ENCODE measurements at places on chromosomes 2 and 18.
A peak's percentile ranks its signal among the peaks of the same experiment; 100 is the strongest.

GRCh38 chr2:228180181-228181097, 1.0 kb downstream of the SPHKAP start:
- DNase-seq: peak; percentile 71
- peaks cover 5% of the 10 kb centered on the region for H3K36me3 ChIP-seq
- H3K4me3 ChIP-seq: peak overlapping the region; percentile 88
- no peaks in the 10 kb centered on the region for H3K4me1 ChIP-seq
- H3K27ac ChIP-seq: no peak overlapping the region

- no peak for DNase-seq
- no peaks in the 10 kb centered on the region for H3K36me3 ChIP-seq
- H3K27ac ChIP-seq: no peak overlapping the region
- H3K4me1 ChIP-seq: no peaks in the 10 kb centered on the region
- no peak overlapping the region for H3K4me3 ChIP-seq
Observed at GRCh38 chr2:215275824-215276223, 36.0 kb upstream of the ATIC start.

- H3K4me3 ChIP-seq: peak overlapping the region; percentile 98
- H3K27ac ChIP-seq: no peak overlapping the region
- no peak for DNase-seq
- no peaks in the 10 kb centered on the region for H3K4me1 ChIP-seq
Observed at GRCh38 chr2:61535449-61535848, 2.7 kb downstream of the XPO1 start.

DNA sequence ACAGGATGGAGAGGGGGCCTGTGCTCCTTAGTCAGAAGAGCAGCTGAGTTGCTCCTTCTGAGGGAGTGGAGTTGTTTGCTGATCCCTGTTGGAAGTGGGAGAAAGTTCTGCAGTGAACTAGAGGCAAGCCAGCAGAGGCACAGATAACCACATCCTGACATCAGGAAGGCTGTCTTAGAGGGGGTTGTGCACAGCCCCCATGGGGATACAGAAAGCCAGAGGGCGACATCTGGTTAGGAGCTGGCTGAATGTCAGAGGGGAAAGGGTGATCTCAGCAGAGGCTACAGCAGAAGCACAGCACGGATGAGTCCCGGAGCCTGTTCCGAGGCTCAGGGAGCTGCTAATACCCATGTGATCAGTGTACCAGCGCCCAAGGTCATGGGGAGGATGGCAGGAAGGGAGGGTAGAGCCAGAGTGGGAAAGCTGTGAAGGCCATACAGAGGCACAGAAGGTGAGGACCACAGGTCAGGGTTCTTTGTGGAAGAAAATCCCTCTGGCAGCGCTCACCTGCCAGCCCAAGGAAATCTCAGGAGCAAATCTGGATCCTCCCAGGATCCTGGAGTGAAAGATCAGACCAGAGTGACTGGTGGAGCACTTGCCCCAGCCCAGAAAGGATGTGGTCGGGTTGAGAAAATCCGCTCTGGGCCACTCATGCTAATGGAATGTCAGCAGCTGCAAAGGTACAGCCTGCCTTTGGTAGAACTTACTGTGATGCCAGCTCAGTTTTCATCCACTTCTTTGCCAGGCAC, 111.8 kb downstream of the STPG4 start:
- H3K36me3 ChIP-seq: peaks cover 9% of the 10 kb centered on the region
- no peak overlapping the region for H3K4me3 ChIP-seq
- H3K27me3 ChIP-seq: no peaks in the 10 kb centered on the region
- peak; percentile 70 for DNase-seq
- H3K27ac ChIP-seq: no peak overlapping the region

- H3K27me3 ChIP-seq: no peaks in the 10 kb centered on the region
- peaks cover 8% of the 10 kb centered on the region for H3K36me3 ChIP-seq
- no peak overlapping the region for H3K4me3 ChIP-seq
- H3K27ac ChIP-seq: no peak overlapping the region
- DNase-seq: no peak
Observed at GRCh38 chr18:11260961-11261461, 111.6 kb upstream of the PIEZO2 start.

GRCh38 chr2:151098841-151099240, 162.8 kb downstream of the RBM43 start:
- no peaks in the 10 kb centered on the region for H3K4me1 ChIP-seq
- H3K27me3 ChIP-seq: no peaks in the 10 kb centered on the region
- no peak overlapping the region for H3K27ac ChIP-seq
- H3K4me3 ChIP-seq: no peak overlapping the region

DNA sequence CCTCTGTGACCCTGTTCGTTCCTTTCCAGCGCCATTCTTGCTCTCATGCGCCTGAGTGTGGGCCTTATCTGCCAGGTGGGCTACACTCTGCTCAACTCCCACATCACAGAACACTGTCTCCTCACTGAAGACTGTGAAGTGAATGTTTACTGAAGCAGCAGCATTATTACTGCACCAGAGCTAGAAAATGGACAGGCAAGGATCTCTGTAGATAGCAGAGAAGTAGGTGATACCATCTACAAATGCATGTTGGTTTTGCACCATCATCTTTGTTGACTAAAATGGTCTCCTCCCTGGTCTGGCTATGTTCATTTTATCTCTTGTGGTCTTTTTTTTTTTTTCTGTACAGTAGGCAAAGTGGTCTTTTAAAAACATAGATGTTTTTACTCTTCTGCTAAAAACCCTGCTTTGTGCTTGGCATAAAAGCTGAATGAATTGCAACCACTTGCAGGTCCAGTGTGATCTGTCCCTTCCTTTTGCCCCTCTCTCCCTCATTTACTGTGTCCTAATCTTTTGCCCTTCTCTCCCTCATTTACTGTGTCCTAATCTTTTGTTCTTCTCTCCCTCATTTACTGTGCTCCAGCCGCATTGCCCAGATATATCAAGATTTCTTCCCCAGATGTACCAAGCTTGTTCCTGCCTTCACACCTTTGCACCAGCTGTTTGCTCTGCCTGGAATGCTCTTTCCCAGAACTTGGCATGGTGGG, 35.4 kb downstream of the BABAM2 start:
- H3K4me1 ChIP-seq: peaks cover 2% of the 10 kb centered on the region
- H3K36me3 ChIP-seq: no peaks in the 10 kb centered on the region
- no peaks in the 10 kb centered on the region for H3K27me3 ChIP-seq
- H3K27ac ChIP-seq: no peak overlapping the region
- H3K4me3 ChIP-seq: no peak overlapping the region

DNA sequence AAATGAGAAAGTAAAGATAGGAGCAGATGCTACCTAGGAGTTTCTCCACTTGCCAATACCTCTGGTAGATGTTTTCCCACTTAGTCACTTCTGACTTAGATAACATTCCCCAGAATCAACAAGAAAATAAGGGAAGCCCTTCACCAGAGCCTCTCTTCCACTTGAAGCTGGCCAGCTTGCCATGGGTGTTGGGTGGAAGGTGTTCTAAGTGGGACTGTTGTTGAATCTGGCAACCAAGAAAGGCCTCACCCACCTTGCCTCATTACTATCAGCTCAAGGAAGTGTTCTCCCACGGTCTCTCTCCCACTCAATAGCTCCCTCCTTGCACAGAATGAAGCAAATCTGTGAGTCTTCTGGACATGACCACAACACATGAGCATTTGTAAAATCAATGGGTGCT, 100.4 kb upstream of the REG3A start:
- no peaks in the 10 kb centered on the region for H3K4me1 ChIP-seq
- no peak for DNase-seq
- 0 out of 2 replicates have a peak, but pooled peaks cover 4% of the 10 kb centered on the region for H3K36me3 ChIP-seq
- no peak overlapping the region for H3K27ac ChIP-seq
- H3K4me3 ChIP-seq: no peak overlapping the region
